ENCODE measurements at places on chromosomes 3 and 15.

DNA sequence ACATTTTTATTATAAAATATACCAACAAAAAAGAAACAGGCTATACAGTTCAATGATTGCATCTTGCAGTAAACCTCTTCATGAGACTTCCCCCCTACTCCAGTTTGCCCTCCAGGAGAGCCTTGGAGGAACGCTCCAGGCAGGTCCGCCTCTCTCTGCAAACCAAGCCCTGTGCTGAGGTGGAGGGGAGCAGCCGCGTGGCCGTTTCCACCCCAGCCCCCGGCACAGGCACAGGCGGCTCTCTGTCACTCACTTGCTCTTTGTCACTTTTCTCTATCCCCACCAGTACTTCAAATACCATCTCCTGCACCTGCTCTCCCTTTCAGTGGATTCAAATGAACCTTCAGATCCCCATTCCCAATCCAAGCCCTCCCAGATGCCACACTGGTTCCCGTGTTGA, 479.9 kb downstream of the OCA2 start:
- DNase-seq, result no peak

DNA sequence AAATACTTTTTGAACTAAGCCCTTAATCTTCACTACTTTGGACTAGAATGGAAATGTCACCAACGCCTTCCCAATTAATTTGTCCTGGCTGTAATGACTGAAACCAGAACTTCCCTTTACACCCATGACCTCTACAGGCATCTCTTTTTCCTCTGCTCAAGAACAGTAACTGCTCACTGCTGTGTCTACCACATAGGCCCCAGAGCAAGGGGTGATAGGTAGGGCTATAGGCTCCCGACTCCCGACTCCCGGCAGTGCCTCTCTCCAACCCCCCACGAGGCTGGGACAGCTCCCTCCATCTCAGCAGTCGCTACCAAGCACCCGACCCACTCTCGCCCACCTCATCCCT, 384 bp upstream of the LEKR1 start:
- no peak for DNase-seq

- DNase-seq, result no peak
Observed at GRCh38 chr3:185021256-185021655, 131.6 kb downstream of the C3orf70 start.

GRCh38 chr15:47422881-47423665, 294.2 kb upstream of the SEMA6D start:
- DNase-seq, result no peak

DNA sequence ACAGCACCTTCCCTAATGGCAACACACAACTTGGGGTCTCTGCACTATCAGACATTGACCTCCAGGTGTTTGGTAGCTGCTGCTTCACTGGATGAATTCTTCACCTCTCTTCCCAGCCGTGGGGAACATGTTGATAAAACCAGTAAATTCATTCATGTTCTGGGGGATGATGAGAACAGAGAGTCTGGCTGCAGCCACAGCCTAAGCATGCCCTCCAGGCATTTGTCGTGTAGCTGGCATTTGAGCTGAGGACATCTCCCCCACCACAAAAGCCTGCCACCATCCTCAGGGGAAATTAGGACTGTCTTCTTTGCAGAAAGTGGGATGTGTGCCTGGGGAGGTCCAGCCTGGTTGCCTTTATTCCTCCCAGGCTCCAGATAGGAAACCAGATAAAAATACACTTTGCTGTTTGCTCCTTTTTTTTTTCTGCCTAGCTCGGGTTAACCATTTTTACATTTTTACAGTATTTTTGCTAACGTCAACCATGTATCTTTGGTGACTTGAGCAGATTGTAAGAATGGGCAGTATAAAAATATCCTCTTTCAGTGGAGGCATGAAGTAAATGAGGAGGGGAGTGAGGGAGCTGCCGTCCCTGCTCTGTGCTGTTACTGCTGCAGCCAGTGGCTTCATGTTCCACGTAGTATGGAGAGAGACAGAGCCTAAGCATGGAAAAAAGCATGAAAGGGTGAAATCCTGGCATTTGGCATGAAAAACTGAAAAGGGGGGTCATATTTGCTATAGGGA, 444.0 kb downstream of the EPHB1 start:
- no peak for DNase-seq

- no peak for DNase-seq
Observed at GRCh38 chr15:84833447-84834228, 16.5 kb downstream of the ALPK3 start.

GRCh38 chr3:107525644-107526305, 3.0 kb downstream of the BBX start:
- no peak for DNase-seq

GRCh38 chr3:169387751-169388696, 275.5 kb downstream of the MECOM start:
- peak; percentile 4 for DNase-seq

- DNase-seq, result no peak
Observed at GRCh38 chr3:57949785-57950615, 58.2 kb upstream of the FLNB start.

DNA sequence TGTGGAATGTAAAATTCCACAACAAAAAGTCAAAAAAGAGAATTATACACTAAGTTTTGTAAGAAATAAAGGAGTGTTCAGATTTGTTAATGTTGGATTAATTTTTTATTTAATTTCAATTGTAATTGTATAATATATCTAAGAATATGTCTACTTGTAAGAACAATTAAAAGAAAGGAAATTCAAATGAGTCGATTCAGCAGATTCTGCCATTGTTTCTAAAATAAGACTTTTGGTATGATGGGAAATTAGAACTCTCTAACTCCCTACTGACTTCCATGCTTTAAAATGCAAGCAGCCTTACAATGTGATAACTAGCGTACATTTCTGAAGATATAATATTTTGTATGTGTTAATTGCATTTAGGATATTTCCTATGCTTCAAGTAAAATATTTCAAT, 395.9 kb upstream of the ZNF717 start:
- DNase-seq, result no peak

DNA sequence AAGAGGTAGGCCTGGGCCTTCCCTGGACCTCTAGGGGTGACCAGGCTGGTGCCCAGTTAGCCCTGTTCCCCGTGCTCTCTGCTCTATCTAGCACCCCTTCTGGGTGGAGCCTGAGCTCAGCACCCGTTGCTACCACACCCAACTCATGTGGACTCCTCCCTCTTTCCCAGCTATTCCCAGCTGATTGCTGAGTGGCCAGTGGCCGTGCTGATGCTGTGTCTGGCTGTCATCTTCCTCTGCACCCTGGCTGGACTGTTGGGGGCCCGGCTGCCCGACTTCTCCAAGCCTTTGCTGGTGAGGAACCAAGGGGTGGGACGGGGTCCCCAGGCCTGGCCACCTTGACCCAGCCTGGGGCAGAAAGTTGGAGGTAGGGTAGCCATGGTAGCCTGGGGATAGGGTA, 6.2 kb downstream of the DISP2 start:
- DNase-seq, result no peak

DNA sequence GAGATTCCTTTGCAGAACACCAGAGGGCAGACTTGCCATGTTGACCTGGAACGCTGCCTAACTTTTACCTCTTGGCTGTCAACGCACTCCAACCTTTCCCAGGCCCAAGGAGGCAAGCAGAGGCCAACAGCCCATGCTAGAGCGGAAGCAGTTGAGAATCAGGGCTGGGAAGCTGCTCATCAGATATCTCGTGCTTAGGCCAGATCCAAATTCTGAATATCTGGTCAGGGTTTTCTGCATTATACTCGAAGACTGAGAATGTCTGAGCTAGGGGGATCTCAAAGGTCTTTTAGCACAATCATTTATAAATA, 2.5 kb downstream of the XIRP1 start:
- peak; percentile 78 for DNase-seq

DNA sequence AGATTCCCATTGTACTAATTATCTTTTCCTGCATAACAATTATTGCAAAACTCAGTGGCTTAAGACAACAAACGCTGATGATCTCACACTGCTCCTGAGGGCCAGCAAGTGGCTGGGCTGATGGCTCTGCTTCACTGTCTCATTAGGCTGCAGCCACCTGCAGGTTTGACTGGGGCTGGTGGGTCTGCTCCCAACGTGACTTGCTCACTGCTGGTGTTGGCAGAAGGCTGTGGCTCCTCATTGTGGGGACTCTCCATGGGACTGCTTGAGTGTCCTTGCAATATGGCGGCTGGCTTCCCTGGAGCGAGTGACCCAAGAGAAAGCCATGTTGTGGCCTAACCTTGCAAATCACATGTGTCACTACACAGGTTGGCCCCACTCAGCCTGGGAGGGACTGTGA, 71.1 kb downstream of the PLXNA1 start:
- DNase-seq, result no peak

- DNase-seq, result no peak
Observed at GRCh38 chr3:194773216-194773615, 87.5 kb downstream of the FAM43A start.

DNA sequence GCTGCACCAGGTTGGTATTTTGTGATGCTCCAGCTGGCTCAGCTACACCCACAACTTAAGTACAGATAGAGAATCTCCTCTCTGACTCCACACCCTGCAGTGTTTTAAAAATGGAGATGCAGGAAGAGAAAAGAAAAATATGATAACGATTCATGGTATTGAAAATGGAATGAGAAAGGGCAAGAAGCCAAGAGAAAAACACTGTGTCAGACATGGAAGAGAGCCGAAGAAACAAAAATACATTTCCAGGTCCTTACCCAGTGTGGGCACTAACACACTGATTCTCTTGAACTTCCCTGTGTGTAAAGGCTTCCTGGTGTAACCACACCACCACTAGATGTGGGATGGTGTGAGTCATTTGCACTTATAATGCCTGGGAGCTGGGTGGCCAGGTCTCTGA, 93.1 kb downstream of the GMPS start:
- no peak for DNase-seq

GRCh38 chr3:78632925-78633553, 1134.8 kb downstream of the ROBO1 start:
- no peak for DNase-seq

DNA sequence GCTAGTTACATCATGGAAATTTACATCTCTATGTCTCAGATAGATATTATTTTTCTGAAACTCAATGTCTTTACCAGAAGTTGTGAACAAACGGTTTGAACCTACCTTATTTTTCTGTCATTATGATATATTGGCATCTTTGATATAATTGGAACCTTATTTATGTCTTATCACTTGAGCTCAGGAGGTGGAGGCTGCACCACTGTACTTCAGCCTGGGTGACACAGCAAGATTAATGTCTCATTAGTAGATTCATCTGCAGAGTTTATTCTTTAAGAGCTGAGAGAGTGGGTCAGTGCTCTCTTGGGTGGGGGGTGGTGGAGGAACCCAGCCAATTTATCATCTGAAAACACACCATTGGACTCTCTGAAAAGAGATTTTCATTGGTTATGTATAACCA, 21.4 kb downstream of the SCG3 start:
- DNase-seq, result no peak

- no peak for DNase-seq
Observed at GRCh38 chr3:29585368-29585767, 304.5 kb downstream of the RBMS3 start.

- no peak for DNase-seq
Observed at GRCh38 chr15:101570241-101570640, 80.7 kb upstream of the PCSK6 start.

GRCh38 chr3:117128872-117129271, 419.3 kb downstream of the TUSC7 start:
- no peak for DNase-seq

DNA sequence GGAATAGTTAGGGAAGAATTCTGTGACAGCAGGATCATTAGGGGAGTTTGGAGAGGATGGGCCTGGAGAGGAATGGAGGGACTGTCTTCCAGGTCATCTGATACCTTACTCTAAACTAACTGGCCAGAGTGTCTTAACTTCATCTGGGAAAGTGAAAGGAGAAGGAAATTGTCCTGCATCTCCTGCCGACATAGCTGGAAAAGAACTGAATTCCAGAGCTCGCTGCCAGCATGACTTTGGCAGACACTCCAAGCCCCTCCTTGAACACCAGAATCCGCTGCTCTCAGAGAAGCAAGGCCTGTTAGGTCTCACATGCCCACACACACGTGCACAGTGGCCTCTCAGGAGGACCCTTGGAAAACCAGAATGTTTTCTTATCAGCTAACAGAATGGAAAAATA, 10.5 kb downstream of the ABI3BP start:
- DNase-seq, result no peak

GRCh38 chr3:78204977-78205376, 1165.1 kb downstream of the ROBO2 start:
- DNase-seq, result no peak

GRCh38 chr15:101182215-101182614, 69.6 kb downstream of the CHSY1 start:
- no peak for DNase-seq

- peak; percentile 58 for DNase-seq
Observed at GRCh38 chr3:104279617-104280016, 1087.1 kb upstream of the ALCAM start.

Measured in MM.1S (cell line).